ENCODE measurements at places on chromosomes 2 and 18.

GRCh38 chr2:27264253-27264752, 1.5 kb upstream of the SLC30A3 start:
- DNase-seq: no peak

GRCh38 chr2:105344704-105345345, 7.5 kb downstream of the C2orf49 start:
- no peak for DNase-seq

- no peak for DNase-seq
Observed at GRCh38 chr2:144030791-144031190, 489.1 kb downstream of the ZEB2 start.

- DNase-seq: no peak
Observed at GRCh38 chr2:72859831-72860262, 27.4 kb upstream of the SPR start.

GRCh38 chr18:14945984-14946383, 198.0 kb downstream of the ANKRD30B start:
- DNase-seq: no peak

DNA sequence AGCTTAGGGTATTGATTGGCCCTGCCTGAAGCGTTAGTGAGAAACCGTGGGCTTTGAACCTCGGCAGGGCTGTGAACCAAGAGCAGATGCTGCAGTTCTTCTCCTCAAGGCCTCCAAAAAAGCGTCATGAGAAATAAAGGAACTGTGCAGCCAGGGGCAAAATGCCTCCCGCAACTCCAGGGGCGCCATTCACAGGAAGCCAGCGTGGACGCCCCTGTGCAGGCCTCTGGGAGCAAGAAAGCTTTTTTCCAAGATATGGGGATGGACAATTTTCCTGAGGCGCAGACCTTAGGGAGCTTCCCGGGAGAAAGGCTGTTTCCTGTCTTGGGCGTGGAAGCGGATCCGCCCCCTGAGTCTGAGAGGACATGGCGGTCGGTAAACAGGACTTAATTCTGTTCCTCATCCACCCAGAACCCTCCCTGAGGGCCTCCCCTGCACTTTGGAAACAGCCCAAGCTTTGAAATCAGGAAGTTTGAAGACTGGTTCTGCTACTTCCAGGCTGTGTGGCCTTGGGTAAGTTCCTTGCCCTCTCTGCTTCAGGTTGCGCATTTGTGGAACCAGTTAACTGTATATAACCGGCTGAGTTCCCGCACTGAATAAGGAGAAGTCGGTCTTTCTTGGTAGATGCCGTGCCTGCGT, 29.6 kb upstream of the CABLES1 start:
- no peak for DNase-seq
